Left hindlimb (tissue), 1 donor: ENCODE measurements at places on chromosomes 5 and 9.

GRCh38 chr5:91129748-91130147 is 253.4 kb downstream of the ARRDC3 start:
- no peak for DNase-seq

DNA sequence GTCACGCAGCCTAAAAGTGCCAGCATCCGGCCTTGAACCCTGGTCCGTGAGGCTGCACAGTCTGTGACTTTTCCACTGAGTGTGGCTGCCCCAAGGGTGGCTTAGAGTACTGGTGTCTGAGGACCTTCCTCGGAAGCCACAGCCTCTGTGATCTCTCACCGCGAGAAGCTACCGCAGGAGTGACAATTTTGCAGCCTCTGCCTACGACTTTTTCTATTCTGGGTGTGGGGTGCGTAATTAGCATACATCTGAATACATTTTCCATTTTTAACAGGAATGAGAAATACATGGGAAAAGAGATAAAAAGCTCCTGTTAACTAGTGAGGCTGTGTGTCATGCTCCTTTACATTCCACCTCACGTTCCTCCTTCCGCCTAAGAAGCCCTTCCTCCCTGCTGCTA is 48.3 kb upstream of the HRH2 start:
- DNase-seq, result no peak

DNA sequence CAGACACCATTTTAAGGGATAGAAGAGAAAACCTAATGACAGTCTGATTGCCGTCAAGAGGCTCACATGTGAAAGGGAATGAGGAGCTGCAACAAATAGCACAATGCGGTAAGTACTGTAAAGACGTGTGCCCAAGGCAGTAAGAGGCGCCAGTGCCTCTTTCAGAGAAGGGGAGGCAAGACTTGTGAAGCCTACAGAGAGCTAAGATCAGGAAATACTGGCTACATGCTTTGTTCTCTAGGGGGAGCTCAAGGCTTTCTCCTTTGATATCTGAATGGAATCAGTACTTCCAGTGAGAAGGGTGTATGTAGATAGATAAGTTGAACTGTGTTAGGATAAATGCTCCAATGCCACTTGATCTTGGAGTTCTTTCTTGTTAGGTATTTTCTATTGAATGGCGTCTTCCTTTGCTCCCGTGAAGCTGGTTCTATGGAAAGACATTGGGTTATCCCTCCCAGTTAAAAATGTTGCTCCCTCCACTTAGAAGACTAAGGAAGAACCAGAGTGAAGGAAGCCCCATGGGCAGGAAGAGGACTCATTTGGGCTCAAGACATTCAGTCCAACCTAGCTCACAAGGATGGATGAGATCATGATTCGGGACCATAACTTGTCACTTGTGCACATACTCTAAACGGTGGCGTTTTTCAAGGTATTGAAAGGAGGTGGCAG is 23.5 kb upstream of the ALDOB start:
- no peak for DNase-seq

GRCh38 chr5:119597728-119598298 is 31.5 kb upstream of the FAM170A start:
- DNase-seq, result no peak

DNA sequence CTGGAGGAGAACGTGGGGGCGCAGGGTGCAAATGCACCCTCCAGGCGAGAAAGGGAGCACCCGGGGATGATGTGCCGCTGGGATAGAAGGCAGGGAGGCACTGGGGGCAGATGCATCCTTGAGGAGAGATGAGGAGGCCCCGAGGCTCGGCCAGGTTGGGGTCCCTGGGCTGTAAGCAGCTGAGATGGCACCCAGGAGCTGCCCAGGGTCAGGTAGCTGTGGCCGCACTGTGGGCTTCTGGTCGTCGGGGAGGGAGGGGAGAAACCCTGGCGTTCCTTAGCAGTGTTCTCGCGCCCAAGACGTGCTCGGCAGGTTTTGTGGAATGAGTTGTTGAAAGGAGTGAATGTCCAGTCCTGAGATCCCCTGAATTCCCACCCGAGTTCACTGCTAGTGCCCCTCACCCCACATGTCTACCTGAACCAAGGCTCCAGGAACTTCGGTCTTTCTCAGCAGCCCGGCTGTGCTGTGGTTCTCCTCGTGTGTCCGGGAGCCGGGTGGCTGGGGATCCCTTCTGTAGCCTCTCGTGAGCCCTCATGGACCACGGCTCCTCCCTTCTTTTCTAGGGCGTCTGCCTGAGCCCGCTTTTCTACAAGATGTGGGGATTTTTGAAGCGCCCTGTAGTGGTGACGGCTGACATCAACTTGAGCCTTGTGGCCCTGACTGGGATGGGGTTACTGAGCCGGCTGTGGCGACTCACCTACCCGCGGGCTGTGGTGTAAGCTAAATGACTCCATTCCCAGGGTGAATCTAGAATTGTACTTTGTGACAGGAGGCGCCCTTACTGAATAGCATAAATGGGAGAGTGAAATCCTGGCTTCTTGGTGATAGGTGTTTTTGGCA is 1.1 kb downstream of the POMT1 start:
- no peak for DNase-seq

DNA sequence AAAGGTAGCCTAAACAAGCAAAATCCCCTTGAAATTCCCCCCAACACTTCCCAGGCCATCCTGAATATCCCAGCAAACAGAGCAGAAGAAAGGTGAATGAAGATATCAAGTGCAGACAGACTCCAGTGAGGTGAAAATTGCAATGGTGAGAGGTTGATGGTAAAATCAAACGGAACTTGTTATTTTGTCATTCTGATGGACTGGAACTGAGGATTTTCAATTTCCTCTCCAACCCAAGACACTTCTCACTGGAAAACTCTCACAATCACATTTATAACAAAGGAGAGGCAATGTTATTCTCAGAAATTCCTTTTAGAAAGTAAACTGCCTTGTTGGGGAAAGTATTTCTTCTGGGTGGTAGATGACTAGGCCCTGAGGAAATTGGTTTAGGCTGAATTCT is 412.4 kb upstream of the C9orf72 start:
- no peak for DNase-seq

DNA sequence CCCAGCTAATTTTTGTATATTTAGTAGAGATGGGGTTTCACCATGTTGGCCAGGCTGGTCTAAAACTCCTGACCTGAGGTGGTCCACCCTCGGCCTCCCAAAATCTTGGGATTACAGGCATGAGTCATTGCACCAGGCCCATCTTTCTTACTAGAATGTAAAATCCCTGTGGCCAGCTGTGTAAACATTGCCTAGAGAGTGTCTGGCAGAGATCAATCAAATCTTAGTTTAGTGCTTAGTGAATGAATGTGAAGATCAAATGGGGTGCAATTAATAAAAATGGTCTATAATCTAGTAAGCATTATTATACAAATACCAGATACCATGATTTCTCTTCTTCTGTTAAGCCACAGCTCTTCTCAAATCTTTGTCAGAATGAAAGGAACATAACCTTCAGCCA is 289.9 kb downstream of the KCTD16 start:
- DNase-seq, result no peak

DNA sequence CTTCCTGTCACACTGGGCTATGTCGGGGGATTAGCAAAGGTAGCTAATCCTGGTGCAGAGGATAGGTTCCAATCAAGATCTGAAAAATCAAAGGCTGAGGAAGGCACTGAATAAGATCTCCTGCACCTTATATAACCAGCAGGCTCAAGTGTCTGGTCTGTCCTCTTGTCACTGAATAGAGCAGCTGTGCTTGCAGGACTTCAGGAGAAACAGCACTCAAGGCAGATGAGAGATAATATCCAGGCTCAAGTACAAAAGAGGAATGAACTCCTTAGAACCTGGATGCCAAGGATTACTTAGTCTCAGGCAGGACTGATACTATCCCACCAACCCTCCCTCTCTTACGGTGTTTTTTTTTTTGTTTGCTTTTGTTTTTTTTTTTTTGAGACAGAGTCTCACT is 108.8 kb upstream of the LRRTM2 start:
- no peak for DNase-seq

- no peak for DNase-seq
These were observed 13.3 kb upstream of the WHRN start for GRCh38 chr9:114518599-114519022.

DNA sequence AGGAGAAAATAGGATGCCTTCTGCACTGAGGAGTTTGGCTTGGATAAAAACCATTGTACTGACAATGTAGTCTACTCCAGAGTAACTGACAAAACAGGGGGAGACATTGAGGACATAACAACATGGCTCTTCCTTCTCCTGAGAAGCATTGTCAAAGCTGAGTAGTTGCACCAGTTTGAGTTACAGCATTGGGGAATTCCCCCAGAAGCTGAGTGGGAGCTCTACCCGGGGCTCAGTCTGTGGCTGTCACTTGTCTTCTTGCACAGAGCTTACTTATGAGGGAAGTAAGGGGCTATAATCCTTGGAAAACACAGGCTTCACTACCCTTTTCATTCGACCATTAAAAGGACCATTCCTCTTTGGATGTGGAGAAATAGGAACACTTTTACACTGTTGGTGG is 21.2 kb downstream of the HSPB3 start:
- no peak for DNase-seq

DNA sequence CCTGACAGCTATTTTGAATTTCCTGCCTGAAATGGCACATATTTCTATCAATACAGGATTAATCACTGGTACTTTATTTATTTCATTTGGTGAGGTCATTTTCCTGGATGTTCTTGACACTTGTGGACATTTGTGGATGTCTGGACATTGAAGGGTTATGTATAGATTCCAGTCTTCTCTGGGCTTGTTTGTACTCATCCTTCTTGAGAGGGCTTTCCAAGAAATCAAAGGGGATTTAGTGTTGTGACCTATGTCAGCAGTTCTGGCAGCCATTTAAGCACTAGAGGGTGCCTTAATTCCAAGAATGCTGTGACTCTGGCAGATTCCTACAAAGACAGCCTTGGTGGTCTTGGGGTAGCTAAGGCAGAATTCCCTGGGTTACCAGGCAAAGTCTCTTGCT is 259.7 kb downstream of the CSNK1G3 start:
- no peak for DNase-seq

- DNase-seq, result no peak
These were observed 393.7 kb upstream of the PDE4D start for GRCh38 chr5:60287174-60287771.

GRCh38 chr5:138502121-138502520 is 36.8 kb downstream of the EGR1 start:
- DNase-seq, result no peak

- DNase-seq, result no peak
These were observed 21.1 kb upstream of the PDZD2 start for GRCh38 chr5:31617867-31618266.

DNA sequence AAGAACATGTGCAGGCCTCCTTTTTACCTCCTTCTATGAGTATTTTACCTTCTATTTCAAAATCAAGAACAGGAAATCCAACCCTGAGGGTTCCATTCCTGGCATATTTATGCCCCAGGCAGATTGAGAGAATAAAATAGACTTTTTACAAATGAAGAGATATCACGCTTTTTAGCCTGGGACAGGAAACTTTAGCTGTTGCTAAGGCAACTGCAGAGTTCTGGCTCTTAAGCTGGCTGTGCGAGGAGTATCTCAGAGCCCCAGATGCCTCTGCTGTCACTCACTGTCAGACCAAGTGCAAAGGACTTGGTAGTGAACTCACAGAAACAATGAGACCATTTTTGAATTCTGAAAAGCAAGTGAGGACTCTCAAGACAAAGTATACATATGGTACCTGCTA is 69.5 kb upstream of the HSPB3 start:
- DNase-seq, result no peak

DNA sequence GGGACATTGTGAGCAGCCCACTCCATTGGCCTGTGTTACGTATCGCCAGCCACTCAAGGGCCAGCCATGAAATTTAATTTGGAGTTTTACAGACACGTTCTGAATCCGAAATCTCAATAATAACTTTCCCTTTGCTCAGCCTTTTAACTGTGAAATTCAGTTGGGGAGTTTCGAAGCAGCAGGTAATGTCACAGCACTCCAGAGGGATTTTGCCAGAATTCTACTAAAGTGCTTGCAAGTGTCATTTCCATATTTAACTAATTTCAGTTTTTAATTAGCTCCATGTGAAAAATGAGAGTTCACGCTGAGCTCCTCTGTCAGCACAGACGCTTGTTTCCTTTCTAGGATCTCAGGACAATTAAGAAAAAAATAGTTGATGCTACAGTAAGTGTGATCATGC is 267.1 kb upstream of the WWC1 start:
- DNase-seq, result no peak

DNA sequence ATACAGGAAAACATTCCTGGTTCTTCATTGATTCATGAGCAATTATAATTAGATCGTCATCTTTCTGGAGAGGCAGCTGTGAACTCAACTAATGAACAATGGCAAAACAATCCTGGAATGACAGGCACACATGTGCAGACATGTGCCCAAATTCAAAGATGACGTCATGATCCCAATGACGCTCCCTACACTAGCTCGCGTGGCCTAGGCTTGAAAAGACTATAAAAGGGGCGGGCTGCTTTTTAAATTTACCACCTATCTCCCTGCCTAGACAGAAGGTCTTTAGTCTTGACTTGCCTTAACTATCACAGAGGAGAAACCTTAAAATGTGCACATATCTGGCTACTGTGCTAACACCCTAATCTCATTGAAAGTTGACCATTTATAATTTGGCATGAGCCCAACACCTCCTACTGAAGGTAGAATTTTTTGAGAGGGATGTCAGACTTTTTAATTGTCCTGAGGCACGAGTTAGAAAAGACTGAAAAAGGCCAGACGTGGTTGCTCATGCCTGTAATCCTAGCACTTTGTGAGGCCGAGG is 88.2 kb downstream of the PRRT1B start:
- no peak for DNase-seq

- DNase-seq, result no peak
These were observed 740.3 kb upstream of the CDH6 start for GRCh38 chr5:30453168-30453567.

DNA sequence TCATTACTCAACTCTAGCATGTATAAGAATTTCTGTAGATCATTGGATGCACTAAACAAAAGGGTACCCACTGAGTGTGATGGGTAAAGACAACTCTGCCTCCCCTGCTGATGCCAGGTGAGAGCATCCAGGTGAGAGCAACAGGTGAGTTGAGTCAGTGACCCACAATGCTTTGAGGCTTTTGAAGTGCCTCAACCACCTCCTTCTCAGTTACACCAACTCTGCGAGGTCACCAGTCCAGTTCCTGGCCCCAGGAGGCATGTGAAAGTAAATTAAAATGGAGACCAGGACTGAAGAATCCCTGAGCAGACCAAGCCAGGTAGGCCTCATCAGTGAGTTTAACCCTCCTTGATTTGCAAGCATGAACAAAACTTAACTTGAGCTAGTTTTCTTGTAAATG is 505.8 kb downstream of the EBF1 start:
- DNase-seq, result no peak

- DNase-seq, result no peak
These were observed 144.4 kb downstream of the BNC2 start for GRCh38 chr9:16726029-16726428.

DNA sequence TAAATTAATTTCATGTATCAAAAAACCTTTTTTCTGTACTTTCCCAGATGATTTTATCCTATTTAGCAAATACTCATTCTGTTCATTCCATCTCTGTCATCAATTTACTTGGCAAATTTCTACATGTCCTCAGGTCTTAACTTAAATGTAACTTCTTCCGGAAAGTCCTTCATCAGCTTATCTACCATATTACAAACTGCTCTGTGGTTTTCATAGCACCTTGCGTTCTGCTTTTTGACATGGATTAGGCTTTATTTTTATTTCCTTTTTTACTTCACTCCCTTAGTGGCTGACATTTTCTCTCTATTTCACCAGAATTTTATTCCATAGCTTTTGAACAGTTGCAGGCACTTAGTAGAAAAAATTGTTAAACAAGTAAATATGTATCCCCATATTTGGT is 1040.8 kb downstream of the TAF11L14 start:
- DNase-seq, result no peak
